ENCODE measurements at places on chromosomes 6 and 20.

DNA sequence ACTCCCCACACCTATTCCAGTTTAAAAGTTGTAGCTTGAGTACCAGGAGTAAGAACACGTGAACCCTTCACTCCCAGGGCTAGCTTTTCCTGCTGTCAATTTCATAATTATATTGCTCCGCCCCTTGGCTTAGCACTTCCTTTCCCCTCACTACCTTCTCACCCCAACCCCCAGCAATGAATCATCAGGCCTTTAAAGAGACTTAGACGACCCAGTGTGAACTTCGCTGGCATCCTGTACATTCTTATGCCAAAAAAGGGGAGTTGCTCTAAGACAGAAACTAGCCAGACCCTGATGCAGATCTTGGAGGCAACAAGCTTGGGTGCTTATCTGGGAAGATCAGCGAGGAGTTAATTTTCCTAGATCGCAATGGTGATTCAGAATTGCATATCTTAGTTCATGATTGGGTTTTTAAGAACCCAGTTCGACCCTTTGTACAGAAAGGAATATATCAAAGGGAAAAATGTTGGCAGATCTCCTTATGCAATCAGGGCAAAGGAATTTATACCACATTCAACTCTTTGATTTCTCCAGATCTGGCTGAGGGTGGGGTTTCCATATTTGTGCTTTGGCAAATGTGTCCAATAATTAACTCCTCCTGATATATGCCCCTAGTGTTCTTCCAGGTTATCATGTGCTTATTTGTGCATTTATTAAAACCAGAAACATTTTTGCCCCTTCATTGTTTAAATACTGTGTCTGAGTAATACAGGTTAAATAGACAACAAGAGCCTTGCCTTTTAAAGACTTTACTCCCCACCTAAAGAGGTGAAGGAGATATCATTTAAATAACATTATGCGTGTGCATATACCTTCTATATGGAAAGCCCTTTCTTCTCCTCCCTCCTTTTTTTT lies 8.1 kb upstream of the ATXN1 start:
- DNase-seq, result no peak

DNA sequence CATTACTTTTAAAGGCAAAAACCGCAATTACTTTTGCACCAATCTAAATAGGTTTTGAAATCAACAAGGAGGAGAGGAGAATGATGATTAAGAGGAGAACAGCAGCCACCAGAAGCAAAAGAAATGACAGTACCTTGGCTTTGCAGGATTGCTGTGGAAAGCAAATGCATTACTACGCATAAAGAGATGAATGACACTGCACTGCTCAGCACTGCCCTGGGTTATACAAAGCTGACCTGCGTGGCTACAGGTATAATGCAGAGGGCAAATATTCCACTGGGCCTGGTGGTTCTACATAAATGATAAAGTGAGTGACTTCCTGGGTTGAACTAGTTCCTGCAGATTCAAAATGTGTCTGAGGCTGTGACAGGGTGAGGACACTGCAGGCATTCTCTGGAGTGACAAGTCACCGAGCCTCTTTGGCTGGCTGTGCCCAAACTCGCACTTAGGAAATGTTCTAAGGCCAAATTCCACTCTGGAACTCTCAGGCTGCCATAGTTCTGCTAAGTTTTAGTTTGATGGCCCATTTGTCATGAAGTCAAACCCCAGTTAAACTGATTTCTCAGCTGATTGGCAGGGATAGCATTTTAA lies 78.6 kb downstream of the INSM1 start:
- no peak for DNase-seq

GRCh38 chr6:38804358-38804757 lies 89.2 kb downstream of the DNAH8 start:
- DNase-seq, result no peak

GRCh38 chr6:84645563-84646266 lies 118.7 kb downstream of the TBX18 start:
- DNase-seq, result no peak

GRCh38 chr20:62752671-62753501 lies 43.4 kb upstream of the MRGBP start:
- DNase-seq, result peak; percentile 15

GRCh38 chr6:157665180-157665579 lies 157.9 kb upstream of the SNX9 start:
- DNase-seq, result no peak

- no peak for DNase-seq
Measured at GRCh38 chr20:44071526-44072111, 115.4 kb downstream of the JPH2 start.

- DNase-seq, result no peak
Measured at GRCh38 chr6:153012856-153013255, 10.3 kb upstream of the MTRF1L start.

- no peak for DNase-seq
Measured at GRCh38 chr6:56607111-56607752, 35.5 kb downstream of the DST start.

DNA sequence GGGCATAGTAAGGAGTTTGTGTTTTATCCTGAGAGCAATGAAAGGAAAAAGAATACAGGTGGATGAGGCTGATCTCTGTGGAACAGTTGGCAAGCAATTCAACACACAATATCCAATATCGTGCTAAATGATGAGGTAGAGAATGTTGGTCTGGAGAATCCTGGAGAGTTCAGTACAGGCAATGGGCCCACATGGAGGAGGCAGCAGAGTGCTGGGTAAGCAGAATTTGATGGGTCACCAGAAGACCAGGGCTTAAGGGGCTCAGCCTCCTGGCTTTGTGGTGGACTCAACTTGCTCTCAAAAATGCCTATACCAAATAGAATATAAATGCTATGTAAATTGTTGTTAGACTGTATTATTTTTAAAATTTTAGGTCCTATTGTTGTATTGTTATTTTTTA lies 271.5 kb upstream of the JARID2 start:
- no peak for DNase-seq

- DNase-seq, result no peak
Measured at GRCh38 chr6:44049989-44050871, 77.0 kb downstream of the MRPL14 start.

DNA sequence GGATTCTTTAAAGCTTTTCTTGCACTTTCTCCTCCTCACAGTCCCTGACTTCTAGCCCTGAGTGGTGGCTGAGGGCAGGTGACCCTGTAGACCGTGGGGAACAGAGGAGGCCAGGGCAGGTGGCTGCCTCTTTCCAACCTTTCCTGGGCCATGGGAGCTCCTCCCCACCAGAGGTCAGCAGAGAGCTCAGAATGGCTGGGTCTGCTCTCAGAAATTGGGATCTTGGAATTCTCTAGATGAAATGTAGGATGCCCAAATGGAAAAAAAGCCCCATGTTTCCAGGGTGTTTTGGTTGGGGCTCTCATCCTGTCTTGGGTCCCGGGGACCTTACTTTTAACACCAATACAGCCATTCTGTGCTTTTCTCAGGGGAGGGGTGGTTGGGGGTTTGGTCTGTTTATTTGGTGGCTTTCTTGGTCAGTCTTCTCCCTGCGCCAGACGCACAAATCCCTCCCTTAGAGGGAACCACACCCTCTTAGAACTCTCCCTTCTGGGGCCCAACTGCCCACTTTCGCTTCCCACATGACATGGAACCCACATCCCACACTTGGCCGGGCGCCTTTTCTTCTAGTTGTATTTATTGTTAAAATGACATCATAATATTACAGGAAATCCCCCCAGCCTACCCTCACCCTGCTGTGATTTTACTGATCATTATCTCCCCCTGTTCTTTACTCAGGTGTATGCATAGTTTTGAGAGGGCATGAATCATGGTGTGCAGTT lies 17.9 kb downstream of the GNAS start:
- peak; percentile 70 for DNase-seq

DNA sequence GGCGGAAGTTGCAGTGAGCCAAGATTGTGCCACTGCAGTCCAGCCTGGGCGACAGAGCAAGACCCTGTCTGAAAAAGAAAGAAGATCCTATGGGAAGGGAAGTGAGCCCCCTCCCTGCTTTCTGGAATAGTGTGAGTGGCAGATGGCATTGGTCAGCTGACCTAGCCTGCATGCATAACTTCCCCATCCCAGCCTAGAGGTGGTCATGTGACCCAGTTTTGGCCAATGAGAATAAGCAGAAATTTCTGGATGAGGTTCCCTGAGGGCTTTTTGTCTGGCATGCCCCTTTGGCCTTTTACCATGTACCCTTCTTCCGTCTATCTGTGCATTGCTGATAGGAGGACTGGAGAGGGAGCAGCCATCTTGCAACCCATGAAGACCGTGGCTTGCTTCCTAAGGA lies 269.3 kb downstream of the NRN1 start:
- DNase-seq, result no peak

DNA sequence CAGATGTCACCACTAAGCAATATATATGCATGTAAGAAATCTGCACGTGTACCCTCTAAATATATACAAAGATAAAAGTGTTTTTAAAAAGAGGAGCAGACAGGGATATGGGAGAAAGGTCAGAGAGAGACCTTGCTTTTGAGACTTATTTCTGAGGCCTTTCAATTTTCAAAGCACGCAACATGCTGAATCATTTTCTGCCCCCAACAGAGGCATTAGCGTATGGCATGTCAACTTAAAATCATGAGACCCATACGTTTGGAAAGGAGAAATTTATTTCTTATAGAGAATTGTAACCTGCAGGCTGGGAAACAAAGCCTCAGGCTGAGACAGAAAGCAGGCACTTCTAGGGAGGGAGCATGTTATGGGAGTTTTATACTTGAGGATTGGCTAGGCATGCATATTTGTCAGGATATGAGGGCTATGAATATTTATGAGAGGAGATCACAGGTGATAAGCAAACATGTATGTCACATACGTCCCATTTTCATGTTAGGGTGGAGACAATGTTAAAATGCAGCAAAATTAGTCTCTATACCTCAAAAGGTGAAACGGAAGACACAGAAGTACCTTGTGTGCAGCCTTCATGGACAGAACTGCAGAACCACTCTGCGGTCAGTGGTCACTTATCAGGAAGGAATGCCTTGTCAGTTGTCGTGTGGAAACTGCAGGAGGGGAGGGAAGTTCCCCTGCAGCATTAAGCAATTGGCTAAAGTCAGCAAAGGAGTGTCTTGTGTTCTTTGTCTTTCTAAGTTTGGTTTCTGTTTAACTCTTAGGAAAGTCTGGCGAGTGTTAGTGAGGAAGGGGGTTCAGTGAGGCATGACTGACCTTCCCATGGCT lies 6.3 kb upstream of the GABRR2 start:
- DNase-seq, result no peak

DNA sequence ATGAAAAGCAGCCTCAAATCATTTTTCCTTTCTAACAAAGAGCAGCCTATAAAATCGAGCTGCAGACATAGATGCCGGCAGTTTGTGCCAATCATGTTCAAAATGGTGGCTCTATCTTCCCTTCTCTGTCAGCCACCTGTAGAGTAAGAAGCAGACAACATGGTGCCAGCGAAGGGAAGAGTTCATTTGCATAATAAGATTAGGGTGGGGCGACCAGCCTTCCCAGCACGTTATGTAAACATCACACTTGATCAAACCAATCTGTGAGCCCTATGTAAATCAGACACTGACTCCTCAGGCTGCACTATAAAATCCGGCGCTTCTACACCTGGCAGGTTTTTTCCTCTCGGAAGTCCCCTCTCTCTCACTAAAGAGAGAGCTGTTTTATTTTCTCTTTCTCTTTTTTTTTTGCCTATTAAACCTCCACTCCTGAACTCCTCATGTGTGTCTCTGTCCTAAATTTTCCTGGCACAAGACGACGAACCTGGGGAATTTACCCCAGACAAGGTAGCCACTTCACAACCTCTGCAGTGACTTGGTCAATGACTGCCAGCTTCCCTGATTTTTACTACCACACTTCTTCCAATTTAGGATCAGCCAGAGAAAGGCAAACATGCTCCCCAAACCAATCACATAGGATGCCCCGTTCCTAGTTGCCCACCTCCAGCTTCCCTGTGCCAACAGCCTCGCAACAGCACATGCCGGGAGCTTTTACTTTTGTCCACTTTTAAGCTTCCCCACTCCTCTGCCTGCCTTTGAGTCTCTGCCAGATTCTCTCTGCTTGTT lies 12.9 kb downstream of the TPMT start:
- no peak for DNase-seq

DNA sequence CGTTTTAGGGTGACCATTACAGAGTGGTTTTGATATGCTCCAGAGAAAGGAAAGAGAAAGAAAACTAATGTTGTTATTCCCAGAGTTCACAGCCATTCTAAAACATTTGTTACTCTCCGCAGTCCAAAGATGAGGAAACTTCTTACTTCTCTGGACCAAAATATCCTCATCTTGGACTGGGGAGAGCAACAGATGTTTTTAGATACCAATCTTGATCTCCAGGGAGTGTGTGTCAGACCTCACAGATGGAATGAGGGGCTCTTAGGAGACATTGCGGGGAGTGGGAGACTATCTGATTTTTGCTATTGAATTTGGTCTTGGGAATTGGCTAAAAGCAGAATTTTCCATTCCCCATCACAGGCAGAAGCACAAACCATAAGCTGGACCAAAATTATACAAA lies 110.8 kb downstream of the TNFAIP3 start:
- no peak for DNase-seq

- DNase-seq, result no peak
Measured at GRCh38 chr20:1911536-1911935, 16.3 kb downstream of the SIRPA start.

DNA sequence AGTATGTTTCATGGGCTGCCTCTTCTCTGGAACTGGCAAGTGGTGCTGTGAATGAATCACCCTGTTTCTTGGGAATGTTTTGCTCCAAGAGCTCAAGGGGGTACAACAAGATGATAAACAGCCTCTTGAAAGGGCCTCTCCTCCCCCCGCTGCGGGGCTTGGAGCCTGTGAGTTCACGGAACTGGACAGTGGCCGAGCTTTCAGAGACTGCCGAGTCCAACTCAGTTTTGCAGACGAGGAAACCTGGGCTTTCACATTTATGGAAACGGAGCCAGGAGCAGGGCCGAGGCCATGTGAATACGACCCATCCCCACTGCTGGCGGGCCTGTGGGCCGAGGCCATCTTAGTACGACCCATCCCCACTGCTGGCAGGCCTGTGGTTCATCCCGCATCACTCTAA lies 18.2 kb upstream of the SRC start:
- DNase-seq, result peak; percentile 82

GRCh38 chr6:110295451-110296165 lies 62.5 kb downstream of the METTL24 start:
- DNase-seq, result no peak

GRCh38 chr6:162289972-162290371 lies 437.6 kb downstream of the PRKN start:
- DNase-seq, result no peak

All from left ventricle myocardium superior (tissue), 1 donor.